Activated CD4-positive, alpha-beta T cell treated with anti-CD3 and anti-CD28 coated beads for 48 hours (primary cell): ENCODE measurements at places on chromosomes 11 and 22.

GRCh38 chr11:118406599-118407166 lies 5.3 kb downstream of the ATP5MG start:
- DNase-seq, result no peak

DNA sequence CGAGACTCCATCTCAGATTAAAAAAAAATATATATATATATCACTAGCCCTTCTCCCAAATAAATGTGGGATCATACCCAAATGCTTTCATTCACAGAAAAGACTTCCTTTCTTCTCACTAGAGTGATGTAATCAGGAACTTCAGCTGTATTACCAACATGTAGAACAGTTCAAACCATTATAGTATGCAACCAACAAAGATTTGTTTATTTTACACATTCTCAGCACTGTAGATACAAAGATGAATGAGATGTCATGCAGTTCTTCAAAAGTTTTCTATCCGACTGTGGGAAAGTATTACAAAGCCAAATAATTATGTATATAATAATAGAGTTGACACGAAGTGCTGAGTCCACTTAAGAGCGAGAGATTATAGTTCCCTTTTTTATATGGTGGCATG lies 22.2 kb upstream of the ZNF143 start:
- no peak for DNase-seq

DNA sequence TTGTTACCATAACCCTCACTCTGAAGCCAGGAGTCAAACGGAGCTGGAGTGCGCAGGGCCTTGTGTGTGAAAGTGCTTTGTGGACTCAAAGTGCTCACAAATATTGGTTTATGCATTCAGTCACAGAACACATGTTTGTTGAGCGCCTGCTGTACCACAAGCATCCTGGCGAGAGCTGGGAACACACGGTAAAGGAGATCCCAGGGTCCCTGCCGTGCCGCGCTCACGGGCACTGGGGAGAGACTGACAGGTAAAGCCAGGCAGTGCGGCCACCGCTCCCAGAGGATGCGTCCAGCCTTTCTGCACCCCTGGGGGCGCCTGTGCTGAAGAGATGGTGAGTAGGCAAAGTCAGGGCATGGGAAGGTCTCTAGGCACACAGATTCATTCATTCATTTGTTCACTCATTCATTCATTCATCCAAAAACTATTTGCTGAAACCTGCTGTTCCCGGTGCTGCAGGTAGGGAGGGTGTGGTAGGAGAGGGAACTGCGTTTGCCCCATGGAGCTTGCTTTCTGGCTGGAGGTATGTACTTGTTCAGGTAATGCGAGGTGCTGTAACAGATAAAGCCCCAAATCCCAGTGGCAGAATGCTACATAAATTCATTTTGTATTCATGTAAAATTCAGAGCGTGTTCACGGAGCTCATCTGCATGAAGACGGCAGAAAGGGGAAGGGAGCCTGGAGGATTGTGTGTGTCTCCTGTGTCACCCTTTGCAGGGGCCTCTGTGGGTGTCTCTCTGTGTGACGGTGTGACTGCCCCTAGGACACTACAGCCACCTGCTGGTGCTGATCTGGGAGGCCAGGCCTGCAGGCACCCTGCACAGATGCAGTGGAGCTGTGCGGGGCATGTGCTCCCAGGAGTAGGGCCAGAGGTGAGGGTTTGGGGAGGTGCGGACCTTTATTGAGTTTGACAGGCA lies 167.0 kb upstream of the B3GAT1 start:
- no peak for DNase-seq

GRCh38 chr11:2301631-2302305 lies at the start of the genes C11orf21 and TSPAN32:
TSS of gene C11orf21 (minus strand) at chr11:2301918. CDS start at chr11:2301808, 110 bp downstream.
TSS of gene TSPAN32 (plus strand) at chr11:2302013. CDS start at chr11:2302150, 137 bp downstream.
- DNase-seq, result peak; percentile 64

DNA sequence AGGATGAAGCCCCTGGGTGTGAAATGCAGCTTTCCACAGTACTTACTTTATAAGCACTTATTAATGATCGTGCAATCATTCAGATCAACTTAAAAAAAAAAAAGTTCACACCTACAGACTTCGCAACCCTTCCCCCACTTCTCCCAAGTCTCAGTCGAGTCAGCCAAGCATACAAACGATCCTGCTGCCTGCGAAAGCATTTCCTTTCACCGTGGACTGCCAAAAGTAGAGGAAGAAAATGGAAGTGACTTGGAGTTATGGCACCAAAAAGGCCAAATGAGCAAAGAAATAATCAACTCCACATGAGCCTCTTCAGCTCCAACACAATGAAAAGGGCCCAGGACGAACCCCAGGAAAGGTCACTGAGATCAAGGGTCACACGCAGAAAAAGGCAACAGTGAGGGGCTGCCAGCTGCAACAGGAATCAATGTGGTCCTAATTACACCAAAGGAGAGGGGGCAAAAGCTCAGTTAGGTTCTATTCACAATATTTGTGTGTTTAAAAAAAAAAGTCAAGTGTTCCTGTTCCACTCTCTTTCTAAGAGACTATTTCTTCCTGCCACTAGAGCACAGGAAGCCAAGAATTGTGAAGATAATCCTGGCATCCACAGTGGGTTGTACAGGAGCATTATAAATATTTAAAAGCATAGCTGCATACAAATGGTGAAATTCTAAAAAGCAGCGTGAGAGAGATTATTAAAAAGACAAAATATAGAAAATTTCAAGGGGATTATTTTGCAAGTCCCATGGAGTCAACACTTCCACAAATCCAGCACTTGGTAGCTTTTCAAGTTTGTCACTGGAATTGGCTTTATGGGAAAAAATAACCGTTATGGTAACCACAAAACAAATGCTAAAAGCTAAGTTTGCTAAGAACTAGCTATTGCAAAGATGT lies 28.4 kb downstream of the CDON start:
- DNase-seq, result no peak

GRCh38 chr11:34124885-34125668 lies 19.6 kb downstream of the NAT10 start:
- no peak for DNase-seq

DNA sequence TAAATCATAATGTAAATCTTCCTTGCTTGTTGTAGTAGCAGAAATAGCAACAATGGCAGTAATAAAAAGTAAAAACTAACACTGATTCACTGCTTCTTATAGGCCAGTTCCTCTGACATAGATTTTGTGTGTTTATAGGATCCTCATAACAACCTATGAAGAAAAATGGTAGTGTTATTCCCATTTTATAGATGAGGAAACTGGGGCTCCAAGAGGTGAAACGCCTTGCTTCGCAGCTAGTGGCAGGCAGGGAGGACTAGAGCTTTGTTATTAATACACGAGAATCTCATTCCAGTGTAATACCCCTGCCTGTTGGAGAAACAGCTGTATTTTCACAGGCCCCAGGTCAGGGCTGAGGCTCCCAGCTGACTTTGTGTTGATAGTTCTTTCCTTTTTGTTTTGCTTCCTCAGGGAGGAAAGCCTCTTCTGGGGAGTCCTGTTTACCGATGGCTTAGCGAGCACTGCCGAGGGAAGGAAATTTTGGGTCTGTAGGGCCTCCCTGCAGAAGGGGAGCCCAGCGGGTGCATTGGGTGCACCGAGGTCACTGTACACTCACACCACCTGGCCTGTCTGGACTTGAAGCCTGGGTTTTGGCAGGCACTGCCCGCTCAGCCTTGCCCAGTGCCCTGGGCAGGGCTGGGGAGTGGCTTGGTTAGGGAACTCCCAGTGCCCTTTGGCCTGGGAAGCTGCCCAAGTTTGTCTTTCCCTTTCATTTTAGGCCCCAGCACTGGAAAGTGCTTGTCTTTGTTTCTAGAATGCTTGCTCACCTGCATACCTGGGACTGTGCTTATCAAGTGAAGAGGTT lies 13.5 kb downstream of the KIAA1671 start:
- no peak for DNase-seq

DNA sequence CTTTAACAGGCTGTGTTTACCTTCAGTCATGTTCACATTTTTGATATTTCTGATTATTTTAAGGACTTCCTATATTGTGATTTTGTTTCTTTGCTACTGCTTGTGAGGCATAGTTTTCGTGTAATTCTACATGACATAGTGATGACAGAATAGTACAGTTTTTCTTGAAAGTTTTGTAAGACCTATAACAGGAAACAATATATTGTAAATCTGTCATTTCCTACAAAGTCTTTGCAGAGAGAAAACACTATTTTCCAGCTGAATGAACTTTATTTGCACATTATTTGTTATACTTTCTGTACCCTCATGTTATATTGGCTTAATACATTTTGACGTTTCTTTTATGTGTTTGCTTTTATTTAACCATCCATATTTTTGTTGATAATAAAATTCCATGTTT lies 191.1 kb downstream of the TMEM135 start:
- DNase-seq, result no peak

- DNase-seq, result no peak
Observed at GRCh38 chr11:11584530-11584810, 37.3 kb downstream of the GALNT18 start.

DNA sequence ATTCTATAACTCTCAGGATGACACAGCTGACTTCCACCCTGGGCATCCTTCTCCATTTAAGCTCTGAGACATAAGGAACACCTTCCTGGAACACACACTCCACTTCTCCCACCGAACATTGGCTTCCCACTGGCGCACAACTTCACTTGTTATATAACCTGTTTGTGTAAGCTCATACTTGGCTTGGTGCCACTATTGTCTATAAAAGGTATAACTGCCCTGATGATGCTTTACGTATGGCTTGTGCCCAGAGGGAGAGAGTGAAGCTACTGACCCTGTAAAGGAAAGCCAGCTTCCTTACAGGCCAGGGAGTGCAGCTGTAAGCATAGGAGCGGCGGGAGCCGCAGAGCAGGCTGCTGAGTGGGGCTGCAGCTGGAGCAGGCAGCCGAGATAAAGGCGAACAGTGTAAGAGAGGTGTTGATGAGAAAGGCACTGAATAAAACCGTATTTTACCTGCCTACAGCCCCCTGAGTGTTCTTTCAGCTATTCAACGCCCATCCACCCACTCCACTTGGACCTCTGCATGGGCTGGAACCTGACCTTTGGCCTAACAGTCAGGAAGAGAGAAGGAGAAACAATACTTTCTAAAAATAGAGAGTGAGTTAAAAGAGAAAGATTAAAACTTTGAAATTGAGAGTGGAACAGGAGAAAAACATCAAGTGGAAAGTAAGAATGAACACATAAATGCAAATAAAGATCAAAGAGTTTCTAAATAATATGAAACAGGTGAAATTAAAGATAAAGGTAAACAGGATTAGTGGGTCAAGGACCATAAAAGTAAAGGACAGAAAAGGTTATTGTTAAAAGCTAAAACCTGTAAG lies 252.1 kb upstream of the ARHGAP42 start:
- DNase-seq, result no peak

DNA sequence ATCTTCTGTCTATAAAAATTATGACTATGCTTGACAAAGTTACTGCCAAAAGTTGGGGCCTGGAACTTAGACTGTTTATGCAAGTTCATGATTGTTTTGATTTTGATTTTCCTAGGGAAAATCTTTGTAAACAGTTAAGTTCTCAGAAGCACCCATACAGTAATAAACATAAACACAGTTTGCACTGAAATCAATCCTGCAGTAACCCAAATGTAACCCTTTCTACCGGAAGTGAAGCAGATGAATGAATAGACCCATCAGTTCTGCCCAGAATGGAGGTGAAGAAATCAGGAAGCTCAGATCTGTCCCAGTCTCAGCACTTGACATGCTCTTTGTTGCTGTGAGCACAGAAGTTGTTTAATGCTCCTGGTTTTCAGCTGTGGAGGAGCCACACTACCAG lies 24.6 kb upstream of the C11orf96 start:
- DNase-seq, result no peak

GRCh38 chr22:44889255-44889878 lies 120.4 kb downstream of the PHF21B start:
- DNase-seq, result no peak

GRCh38 chr11:62472063-62472884 lies 53.4 kb downstream of the SCGB1A1 start:
- DNase-seq, result no peak

DNA sequence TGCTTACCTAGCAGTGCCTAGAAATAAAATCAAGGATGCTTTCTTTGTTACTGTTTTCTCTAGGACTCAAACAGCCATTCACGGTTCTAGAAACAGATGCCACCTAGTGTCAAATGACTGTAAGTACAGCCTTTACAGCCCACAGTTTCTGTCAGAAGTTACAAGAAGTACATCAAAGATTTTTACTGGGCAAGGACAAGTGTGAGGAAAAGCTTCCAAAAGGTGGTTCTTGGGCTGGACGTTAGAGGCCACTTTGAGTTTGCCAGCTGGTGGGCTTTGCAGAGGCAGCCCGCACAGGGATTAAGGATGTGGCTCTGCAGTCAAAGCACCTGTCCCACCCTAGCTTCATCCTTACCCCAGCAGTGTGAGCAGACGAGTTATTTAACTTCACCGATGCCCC lies 6.9 kb downstream of the KMT5B start:
- no peak for DNase-seq

DNA sequence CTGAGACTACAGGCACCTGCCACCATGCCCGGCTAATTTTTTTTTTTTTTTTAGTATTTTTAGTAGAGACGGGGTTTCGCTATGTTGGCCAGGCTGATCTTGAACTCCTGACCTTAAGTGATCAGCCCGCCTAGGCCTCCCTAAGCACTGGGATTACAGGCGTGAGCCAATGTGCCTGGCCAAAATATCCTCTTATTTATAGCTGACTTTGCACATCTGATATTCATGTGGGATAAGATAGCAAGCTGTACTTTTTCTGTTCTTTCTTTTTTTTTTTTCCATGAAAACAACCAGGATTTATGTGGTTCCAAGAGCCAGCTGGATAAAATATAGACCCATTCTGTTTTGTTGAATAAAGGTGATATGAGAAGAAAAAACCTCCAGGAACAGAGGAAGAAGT lies 12.1 kb upstream of the XBP1 start:
- no peak for DNase-seq

DNA sequence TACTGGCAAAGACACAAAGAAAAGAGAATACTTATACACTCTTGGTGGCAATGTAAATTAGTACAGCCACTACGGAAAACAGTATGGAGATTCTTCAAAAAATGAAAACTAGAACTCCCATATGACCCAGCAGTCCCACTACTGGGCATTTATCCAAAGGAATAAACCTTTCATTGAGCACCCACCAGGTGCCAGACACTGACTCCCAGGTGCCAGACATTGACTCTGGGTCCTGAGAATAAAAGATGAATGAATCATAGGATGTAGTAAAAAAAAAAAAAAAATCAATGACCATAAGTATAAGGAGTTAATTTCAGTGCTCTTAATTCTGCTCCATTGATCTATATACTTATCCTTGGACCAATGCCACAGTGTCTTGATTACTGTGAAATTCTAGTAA lies 28.2 kb downstream of the HEPHL1 start:
- no peak for DNase-seq

DNA sequence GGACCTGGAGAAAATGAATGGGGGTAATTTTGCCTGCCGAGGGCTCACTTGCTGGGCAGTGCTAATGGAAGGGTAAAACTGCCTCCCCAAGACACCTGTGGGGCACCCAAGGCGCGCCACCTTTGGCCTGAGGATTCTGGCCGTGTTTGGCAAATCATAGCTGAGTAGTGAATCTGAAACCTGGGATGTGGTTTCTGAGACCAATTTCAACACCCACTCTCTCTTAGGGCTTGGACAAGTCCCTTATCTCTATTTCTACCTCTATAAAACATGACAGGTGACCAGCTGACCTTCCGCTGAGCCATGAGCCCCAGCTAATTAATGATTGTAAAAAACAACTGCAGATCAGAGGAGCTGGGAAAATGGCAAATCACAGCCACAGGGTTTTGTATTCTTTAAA lies 1.5 kb upstream of the PACSIN3 start:
- no peak for DNase-seq

- DNase-seq, result no peak
Observed at GRCh38 chr11:47716692-47717091, 1.5 kb upstream of the AGBL2 start.
